ENCODE measurements at places on chromosomes 11 and 22.

DNA sequence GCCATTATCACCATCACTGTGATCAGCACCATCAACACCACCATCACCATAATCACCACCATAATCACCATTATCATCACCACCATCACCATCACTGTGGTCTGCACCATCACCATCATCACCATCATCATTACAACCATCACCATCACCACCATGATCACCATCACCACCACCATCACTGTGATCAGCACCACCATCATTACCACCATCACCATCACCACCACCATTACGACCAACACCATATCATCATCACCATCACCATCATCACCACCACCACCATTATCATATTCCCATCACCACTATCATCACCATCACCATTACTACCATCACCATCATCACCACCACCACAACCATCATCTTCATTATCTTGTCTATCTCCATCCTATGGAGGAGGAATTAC lies 125.2 kb downstream of the PHF21B start:
- DNase-seq = no peak

DNA sequence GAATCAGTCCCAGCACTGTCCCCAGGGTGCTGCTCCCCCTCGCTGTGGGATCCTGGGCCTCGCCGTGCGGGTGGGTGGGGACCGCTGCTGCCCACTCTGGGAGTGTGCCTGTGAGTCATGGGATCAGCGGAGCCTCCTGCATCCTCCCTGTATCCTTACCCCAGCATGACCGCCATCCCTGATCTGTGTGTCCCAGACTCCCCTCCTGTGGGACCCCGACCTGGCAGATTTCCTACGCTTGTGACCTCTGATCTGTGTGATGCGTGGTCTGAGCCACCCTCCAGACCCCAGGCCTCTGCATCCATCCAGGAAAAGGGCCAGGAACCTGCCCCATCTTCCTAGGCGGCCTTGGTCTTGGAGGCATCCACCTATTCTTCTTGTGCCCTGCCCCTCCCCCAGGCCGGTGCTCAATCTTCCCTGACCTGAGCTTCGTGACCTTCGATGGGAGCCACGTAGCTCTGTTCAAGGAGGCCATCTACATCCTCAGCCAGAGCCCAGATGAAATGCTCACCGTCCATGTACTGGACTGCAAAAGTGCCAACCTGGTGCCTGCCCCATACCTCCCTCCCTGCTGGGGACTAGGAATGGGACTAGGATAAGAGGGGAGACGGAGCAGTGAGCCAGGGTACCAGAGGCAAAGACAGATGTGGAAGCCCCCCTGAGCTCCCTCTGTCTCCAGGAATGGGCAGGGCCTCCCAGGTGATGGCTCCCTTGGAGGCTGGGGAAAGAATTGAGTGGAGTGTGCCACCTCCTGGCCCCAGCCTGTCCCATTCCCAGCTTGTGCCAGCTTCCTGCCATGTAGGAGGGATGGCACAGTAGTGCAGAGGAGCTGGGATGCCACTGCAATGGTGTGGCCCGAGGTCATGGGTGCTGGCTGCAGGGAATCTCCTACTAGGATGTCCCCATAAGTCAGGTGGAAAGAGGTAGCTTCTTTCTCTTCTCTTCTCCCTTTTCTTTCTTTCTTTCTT lies 65.4 kb downstream of the OTOG start:
- DNase-seq = no peak

DNA sequence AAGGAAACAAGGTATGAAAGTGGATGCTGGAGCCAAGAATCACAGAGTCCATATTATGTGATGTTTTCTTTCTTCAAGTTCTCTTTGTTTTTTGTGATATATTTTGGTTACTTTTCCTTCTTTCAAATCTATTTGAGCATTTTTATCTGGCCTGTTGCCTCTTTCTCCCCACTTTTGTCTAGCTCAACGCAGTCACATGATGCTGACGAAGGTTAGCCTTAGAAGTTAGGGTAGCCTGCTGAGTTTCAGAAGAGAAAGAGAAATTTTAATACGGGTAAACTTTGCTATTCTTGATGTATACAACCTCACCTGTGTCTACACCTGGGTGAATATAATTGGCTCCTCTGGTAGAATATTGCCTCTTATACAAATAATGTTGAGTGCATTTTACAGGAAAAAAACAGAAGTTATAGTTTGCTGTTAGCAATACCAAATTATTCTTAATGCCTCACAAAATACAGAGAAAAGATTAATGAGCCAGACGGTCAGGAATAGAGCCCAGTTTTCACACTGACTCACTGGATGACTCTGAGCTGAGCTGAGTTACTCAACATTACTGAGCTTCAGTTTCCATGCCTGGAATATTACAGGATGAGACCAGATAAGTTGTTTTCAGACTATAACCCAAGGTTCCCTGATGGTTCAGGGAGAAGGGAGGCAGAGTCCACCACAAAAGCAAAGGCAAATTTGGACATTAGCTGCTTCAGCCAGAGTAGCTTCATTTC lies 161.6 kb upstream of the BDNF start:
- no peak for DNase-seq

DNA sequence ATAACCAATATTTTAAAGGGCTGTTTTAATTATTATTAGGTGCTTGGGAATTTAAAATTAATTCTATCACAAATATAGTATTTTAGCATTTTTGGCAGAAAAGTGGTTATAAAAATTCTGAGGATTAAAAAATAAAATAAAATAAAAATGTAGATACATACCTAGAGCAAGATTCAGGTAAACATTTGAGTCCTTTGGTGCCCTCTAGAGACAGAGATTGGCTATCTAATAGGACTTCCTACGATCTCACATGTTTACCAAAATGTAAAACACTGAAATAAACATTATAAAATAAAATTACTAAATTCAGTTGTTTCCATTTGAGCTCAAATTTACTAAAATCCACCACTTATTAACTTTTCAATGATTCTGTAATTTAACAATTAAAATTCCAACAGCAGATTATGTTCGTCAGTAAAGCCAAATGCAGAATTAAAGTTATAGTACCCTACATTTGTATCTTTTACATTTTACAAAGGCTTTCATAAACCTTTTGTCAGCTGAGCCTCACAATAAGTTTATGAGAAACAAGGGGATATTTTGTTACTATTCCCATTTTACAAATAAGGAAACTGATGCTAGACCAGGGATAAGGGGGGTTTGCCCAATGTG lies 27.7 kb downstream of the SLC36A4 start:
- DNase-seq = no peak

DNA sequence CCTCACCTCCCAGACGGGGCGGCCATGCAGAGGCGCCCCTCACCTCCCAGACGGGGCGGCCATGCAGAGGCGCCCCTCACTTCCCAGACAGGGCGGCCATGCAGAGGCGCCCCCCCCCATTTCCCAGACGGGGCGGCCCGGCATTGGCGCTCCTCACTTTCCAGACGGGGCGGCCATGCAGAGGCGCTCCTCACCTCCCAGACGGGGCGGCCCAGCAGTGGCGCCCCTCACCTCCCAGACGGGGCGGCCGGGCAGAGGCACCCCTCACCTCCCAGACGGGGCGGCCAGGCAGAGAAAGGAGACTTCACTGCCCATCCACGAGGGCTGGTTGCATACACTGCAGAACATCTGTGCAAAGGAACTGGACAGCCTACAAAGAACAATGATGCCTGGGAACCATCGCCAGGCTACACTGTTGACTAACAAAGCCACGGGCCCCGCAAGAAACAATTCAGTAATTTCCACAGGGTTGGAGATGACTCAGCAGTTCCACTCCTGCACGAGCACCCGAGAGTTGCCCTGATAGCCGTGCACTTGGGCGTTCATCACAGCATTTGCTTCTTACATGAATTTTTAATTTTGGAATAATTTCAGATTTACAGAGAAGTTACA lies 58.7 kb downstream of the CTTN start:
- no peak for DNase-seq

DNA sequence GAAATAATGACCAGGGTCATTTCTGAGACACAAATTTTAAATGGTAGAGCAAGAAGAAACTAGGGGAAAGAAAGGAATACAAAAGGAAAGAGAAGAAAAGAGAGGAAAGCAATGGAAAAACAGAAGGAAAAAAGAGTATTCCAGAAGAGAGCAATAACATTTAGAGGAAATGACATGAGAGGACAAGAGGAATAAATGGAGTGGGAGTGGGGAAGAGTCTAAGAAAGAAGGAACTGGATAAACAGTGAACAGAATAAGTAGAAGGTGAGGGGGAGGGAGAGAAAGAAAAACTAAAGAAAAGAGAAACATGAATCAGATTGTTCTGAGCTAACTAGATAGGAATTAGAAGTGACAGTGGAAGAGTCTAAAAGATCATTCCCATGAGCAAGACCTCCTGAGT lies 28.4 kb downstream of the PRDM10 start:
- no peak for DNase-seq

GRCh38 chr22:22203048-22203971 lies 41.3 kb upstream of the VPREB1 start:
- no peak for DNase-seq

DNA sequence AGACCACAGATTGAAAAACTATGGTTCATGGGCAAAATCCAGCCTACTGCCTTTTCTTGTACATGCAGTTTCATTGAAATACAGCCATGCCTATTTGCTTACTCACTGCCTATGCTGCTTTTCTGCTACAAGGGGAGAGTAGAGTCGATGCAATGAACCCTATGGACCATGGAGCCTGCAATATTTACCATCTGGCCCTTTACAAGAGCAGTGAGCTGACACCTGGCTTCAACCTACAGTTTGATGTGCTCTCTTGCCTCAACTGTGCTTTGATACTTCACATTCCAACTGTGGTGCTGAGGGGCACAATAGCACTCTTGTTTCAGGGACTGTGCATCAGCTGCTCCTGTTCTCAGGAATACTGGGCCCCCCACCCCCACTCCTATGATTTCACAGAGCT lies 239.5 kb upstream of the SORL1-AS1 start:
- DNase-seq = no peak

GRCh38 chr11:78022397-78023396 lies at the start of gene KCTD14:
TSS of gene KCTD14 (minus strand) at chr11:78023276. CDS start at chr11:78023249, 27 bp downstream.
- no peak for DNase-seq

DNA sequence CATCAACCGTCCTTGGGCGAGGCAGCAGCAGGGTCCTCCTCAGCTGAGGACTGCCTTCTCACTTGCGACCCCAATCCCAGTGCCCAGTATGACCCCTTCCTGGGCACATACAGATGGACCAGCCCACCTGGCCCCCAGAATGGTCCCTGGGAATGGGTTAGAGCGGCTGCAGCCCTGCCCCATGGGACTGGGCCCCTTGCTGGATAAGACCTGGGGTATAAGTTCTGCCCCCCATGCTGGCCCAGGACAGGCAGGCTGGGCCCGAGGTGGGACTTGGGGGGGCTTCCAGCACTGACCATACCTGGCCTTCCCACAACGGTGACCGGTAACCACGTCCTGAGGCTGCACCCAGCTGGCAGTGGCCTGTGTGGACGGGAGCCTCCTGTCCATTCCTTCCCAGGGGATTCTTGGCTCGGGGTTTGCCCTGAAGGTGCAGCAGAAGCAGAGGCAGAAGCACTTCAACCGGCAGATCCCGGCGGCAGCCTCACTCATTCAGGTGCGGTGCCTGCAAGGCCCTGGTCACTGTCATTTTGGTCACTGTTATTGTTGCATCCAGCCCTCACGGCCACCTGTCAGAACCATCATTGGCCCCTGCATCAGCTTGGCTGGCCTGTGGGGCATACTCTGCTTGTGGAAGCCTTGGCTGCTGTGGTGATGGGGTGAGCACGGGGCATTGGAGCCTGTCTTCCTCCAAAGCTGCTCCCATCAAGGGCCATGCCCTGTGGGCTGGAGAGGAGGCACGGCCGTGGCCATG lies 114.8 kb downstream of the KCNQ1OT1 start:
- no peak for DNase-seq

DNA sequence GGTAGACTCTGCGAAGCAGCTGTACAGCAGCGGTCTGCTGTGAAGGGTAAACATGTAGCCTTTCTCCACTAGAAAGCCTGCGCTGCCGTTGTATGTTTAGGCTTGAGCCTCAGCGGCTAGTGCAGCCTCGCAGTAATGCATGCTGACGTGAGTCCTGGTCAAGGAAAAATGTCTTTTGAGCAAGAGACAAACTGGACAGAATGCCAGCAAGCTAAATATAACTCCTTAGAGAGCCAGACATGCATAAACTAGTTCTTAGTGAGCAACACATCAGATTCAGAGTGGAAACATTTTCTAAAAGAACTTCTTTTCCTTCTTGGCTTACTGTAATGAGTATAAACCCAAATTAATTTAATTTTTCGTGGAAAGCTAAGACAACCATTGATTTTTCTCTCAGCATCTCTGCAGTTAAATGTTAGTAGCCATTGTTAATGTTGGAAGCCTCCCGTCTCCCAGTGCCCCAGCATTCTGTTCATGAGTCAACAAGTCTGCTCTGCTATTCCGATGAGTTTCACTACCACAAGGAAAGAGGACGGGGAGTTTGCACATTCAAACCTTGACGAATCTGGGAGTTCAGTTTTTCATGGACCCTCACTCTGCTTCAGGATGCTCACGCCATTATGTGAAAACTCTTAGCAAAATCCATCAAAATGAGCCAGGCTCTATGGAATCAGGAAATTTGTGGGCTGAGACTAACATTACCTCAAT lies 51.4 kb downstream of the JAM3 start:
- DNase-seq = no peak

GRCh38 chr11:11532574-11532973 lies 89.2 kb downstream of the GALNT18 start:
- no peak for DNase-seq

- peak; percentile 61 for DNase-seq
Observed at GRCh38 chr11:72781313-72782080, 12.3 kb downstream of the STARD10 start.

GRCh38 chr11:131913267-131913666 lies 542.9 kb downstream of the NTM start:
- no peak for DNase-seq

DNA sequence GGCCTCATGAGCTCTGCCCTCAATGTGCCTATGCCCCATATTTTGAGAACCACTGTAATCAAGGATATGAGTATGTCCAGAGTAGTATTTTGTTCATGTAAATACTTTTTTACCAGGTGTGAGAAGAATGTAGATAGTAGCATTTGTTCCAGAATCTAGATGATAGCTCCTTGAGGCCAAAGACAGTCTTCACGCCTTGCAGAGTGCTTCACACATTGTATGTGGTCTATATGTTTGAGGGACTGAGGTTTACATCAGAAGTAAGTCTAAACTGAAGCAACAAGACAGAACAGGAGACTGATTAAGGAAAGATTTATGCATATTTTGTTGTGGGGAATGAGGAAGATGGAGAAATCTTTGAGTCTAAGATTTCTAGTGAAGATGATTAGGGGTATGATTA lies 12.5 kb downstream of the CEP57 start:
- DNase-seq = no peak

- DNase-seq = no peak
Observed at GRCh38 chr11:43923406-43924111, 18.9 kb upstream of the C11orf96 start.
